ENCODE measurements at places on chromosomes 16 and 17.

- peak; percentile 88 for DNase-seq
These were observed 174.2 kb downstream of the TANC2 start for GRCh38 chr17:63140255-63140654.

GRCh38 chr17:7019367-7019766, 3.5 kb upstream of the BCL6B start:
- no peak for DNase-seq

DNA sequence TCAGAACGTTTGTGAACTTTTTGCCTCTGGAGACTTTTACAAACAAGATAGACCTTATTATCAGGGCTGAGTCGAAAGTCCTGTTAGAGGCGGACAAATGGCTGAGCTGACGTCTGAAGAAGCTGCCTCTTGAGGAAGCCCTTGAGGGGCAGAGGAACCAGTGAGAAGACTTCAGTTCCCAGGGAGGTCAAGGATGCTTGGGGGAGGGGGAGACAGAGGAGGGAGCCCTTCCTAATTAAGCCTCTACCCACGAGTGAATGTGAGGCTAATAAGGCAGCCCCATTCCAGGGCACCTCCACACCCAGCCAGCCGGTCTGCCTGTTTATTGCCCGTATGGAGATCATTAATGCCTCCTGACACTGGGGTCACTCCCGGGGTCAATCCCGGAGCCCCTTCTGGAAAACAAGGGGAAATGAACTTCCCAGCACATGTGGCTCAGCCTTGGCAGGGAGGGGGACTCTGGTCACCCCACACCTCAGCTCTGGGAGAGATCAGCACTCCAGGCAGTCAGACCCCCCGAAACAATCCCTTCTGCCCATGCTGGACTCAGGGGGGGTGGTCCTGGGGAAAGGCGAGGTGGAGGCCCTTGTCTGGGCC, 9.2 kb upstream of the TBX4 start:
- DNase-seq = no peak

- no peak for DNase-seq
These were observed 182.9 kb upstream of the SOX9 start for GRCh38 chr17:71937914-71938313.

DNA sequence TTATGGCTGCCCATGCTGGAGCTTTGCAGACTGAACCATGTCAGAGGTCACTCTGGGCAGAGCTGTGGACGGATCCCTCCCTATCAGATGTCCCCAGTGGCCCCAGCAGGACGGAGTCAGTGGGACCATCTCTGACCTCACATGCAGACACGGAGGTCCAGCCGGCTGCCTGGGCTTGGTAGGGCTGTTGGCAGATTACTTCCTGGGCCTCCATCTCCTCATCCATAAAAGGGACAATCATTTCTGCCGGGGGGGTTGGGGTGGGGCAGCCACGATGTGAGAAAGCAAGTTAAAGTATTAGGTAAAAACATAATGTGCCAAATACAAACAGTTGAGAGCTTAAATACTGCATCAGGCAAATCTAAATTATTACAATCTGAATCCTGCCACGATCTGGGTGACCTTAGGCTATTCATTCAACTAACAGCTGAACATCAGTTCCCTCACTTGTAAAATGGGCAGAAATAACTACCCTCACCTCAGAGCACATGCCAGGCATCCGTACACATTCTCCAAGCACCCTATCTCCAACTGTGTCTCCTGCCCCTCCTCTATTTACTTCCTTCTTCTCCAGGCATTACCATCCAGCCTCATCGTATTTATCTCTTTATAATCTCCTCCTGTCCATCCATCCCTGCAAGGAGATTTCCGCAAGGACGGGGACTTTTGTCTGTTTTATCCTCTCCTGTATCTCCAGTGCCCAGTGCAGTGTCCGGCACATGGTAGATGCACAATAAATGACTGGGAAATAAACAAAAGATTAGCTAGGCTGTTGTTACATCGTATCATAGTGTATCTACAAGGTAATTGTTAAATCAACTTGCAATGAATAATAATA, 192.3 kb upstream of the FOXF1 start:
- DNase-seq = no peak

DNA sequence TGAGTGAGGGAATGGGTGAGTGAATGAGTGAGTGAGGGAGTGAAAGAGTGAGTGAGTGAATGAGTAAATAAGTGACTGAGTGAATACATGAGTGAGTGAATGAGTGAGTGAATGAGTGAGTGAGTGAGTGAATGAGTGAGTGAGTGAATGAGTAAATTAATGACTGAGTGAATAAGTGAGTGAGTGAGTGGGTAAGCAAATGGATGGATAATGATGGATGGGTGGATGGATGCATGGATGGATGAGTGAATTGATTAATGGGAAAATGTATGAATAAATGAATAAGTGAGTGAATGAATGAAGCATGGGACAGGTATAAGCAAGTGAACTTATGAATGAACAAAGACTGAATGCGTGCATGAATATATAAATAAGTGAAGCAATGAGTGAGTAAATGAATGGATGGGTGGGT, 25.4 kb downstream of the TMEM114 start:
- DNase-seq = no peak

- DNase-seq = no peak
These were observed 128.0 kb downstream of the IRF8 start for GRCh38 chr16:86026916-86027315.

- DNase-seq = peak; percentile 43
These were observed 527 bp downstream of the EIF5A start for GRCh38 chr17:7307686-7308624.

GRCh38 chr16:89150090-89150835, 21.3 kb upstream of the CDH15 start:
- no peak for DNase-seq

DNA sequence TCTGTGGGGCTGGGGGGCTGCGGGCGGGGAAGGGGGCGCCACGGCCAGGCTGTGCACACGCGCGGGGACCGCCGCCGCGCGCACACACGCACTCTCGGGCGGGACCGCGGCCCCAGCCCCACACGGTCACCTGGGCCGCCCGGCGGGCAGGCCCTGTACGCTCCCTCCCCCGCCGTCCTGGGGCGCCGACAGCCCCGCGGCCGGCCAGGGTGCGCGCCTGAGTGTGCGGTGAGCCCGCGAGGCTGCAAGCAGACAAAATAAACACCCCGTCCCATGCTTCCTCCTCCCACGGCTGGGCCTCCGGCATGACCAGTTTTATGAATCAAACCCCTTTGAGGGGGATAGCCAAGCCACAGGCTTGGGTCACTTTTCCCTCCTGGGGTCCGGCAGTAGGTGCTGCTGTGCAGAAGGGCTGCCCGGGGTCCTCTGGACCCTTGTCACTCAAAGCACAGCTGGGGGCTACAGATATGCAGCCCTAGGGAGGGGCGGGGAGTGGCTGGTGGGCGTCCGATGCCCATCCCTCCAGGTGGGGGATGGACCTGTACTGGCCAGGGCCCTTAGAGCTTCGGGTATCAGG, 441 bp downstream of the VASN start:
- no peak for DNase-seq

DNA sequence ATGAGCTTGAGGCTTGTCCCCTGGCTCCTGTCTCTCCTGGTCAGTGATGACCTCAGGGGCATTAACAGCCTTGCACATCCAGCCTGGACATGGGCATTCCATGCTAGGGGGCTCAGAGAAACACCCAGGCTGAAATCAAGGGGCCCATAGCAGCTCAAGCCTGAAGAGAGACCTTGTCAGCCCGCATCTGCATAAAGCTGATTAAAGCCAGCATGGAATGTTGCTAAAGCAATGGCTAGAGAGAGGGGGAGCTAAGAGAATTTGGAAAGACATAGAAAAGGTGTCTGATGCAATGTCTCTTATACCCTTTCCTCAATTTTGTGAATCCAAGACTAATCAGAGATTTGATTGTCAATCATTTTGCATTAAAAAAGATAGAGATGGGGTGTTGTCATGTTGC, 51.4 kb upstream of the WSCD1 start:
- no peak for DNase-seq

DNA sequence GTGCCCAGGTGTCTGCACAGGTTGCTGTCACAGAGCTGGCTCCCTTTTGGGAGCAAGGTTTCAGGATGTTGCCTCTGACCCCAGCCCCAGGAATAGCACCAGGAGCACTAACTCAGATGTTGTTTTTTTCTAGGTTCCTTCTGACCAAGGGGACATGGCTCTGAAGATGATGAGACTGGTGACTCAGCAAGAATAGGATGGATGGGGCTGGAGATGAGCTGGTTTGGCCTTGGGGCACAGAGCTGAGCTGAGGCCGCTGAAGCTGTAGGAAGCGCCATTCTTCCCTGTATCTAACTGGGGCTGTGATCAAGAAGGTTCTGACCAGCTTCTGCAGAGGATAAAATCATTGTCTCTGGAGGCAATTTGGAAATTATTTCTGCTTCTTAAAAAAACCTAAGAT, 28.1 kb downstream of the SCPEP1 start:
- DNase-seq = no peak

DNA sequence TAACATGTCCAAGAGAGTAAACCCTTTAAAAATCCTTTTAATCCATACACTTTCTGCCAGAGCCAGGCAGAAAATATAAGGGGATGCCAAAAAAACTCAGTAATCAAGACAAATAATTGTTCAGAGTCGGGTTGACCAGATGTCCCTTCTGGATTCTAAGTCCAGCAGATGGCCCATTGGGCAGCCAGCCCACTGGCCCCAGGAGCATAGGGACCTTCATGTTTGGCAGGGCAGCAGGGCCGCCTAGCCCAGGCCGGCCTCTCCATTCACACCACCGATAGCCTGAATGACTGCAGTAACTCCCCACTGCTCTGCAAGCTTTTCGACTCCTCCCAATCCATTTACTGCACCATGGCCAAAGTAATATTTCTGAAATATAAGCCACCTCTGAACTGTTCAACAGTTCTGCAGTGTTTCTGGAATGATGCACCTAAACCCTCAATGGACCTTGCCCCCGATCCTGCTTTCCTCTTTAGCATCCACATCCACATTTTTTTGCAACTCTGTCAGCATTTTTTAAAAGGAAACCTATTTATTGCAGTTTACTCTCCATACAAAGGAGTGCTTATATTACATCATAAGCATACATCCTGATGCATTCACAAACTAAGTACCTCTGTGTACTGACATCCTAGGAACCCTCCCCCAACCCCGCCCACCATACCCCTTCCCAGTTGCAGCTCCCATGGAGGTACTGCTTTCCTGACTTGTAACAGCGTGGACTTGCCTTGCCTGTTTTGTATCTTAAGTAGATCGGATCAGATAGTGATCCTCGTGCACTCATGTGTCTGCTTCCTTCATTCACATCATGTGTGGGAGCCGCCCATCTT, 46.4 kb downstream of the LDHD start:
- no peak for DNase-seq

- no peak for DNase-seq
These were observed 2.8 kb downstream of the NDEL1 start for GRCh38 chr17:8438441-8438840.

- no peak for DNase-seq
These were observed 73.6 kb downstream of the WIPI1 start for GRCh38 chr17:68383443-68384321.

- peak; percentile 29 for DNase-seq
These were observed 13.6 kb downstream of the MEIOB start for GRCh38 chr16:1858189-1858865.

- DNase-seq = no peak
These were observed 312.1 kb downstream of the SOX9 start for GRCh38 chr17:72432881-72433280.

GRCh38 chr17:80092959-80093358, 8.4 kb upstream of the GAA start:
- DNase-seq = no peak

- DNase-seq = peak; percentile 88
These were observed at the start of gene ZNF48 for GRCh38 chr16:30395155-30395991. TSS of gene ZNF48 (plus strand) at chr16:30395420. CDS start at chr16:30395795, 375 bp downstream.

DNA sequence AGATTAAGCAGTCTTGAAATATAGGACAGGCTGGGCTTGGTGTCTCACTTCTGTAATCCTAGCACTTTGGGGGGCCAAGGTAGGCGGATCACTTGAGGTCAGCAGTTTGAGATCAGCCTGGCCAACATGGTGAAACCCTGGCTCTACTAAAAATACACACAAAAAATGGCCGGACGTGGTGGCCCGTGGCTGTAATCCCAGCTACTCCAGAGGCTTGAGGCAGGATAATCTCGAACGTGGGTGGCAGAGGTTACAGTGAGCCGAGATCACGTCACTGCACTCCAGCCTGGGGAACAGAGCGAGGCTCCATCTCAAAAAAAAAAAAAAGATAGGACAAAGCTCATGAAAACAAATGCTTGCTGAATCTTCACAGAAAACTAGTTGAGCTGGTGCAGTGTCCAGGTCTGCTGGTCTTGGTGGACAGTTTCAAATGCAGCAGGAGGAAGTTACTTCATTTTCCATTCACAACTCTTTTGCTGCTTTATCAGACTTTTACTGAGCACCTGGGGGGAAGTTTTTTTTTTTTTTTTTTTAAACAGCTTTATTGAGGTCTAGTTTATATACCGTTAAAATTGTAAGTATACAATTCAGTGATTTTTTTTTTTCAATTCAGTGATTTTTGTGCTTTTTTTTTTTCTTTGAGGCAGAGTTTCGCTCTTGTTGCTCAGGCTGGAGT, 45.2 kb downstream of the SNX29 start:
- DNase-seq = no peak

DNA sequence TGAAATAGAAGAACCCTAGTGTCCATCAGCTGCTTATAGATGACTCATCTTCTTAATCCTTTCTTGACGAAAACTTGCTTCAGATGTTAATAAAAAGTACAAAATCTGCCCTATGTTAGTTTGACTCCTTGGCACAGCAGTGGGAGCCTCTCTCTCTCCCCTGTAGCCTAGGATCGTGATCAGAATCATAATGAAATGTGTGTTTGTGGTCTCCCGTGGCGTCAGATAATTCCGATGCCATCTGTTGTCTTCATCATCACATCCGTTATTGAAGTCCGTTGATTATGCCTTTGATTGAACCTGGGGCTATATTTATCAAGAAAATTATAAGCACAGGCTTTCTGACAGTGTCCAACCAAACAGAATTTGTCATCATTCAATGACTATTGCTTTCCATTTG, 102.5 kb downstream of the BMERB1 start:
- no peak for DNase-seq

- DNase-seq = no peak
These were observed 13.8 kb upstream of the BCAR1 start for GRCh38 chr16:75264999-75265910.

GRCh38 chr17:67238991-67239390, 6.0 kb downstream of the HELZ start:
- DNase-seq = no peak

GRCh38 chr17:64496348-64496785, 487 bp downstream of the POLG2 start:
- no peak for DNase-seq

- DNase-seq = no peak
These were observed 16.5 kb upstream of the AKTIP start for GRCh38 chr16:53519417-53520091.

GRCh38 chr16:68719993-68720489, 17.1 kb upstream of the CDH1 start:
- no peak for DNase-seq

DNA sequence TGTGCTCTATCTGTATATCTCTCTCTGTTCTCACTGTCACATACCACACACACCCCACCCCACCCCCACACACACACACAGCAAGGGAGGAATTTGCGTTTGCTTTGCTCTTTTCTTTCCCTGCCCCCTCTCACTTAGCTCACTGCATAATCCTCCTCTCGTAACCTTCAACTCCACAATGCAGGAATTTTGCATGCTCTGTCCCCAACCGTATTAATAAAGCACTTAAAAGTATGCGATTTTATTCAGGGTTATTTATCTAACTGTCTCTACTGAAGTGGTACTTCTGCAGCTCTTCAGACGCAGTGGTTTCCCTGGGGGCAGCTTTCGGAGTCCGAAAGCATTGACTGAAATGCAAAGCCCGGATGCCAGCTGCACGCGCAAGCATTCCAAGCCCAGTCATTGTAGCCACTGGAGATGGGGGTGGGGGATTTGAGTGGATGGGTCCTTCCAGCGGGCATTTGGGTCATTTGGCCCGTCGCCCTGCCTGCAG, 105.4 kb upstream of the RBFOX1 start:
- DNase-seq = no peak

GRCh38 chr16:11699234-11699894, 31.1 kb downstream of the SNN start:
- no peak for DNase-seq
